ENCODE measurements at places on chromosomes 13 and 19.

DNA sequence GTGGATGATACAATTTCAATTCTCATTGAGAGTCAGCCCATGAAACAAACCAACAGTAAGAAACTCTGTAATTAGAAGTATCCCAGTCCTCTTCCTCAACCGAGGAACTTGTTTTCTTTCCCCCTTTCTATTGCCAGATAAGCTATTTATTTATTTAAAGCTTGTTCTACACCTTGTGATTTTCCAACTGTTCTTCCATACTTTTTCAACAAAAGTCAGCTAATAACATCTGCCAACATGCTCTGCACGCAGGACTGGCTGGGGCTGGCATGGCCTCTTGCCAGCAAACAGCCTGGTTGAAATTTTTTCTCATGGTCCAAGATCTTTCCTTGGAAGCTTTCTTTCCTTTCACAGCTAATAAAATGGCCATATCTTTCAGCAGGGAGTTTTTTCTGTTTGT is 2.9 kb upstream of the IRS2 start:
- DNase-seq, result no peak

- no peak for DNase-seq
These were observed 24.5 kb upstream of the SLC7A1 start for GRCh38 chr13:29619995-29620394.

GRCh38 chr19:3131168-3131567 is 4.7 kb upstream of the GNA15 start:
- DNase-seq, result no peak

- no peak for DNase-seq
These were observed 6.0 kb downstream of the SIGLEC11 start for GRCh38 chr19:49954933-49955332.

GRCh38 chr19:10603084-10603872 is 16.2 kb upstream of the AP1M2 start:
- peak; percentile 92 for DNase-seq

- DNase-seq, result no peak
These were observed 1587.0 kb upstream of the PRR20A start for GRCh38 chr13:55553701-55554100.

GRCh38 chr13:100063333-100063732 is 25.6 kb upstream of the PCCA start:
- DNase-seq, result no peak

GRCh38 chr19:49165865-49166301 is 8.3 kb downstream of the TRPM4 start:
- no peak for DNase-seq

- DNase-seq, result no peak
These were observed 24.3 kb downstream of the COL4A2 start for GRCh38 chr13:110331362-110331761.

GRCh38 chr13:54033323-54033861 is 1004.8 kb downstream of the OLFM4 start:
- DNase-seq, result no peak

- DNase-seq, result no peak
These were observed 9.9 kb downstream of the SLC6A16 start for GRCh38 chr19:49315111-49315510.

GRCh38 chr13:48712141-48712540 is 58.4 kb downstream of the CYSLTR2 start:
- DNase-seq, result no peak

DNA sequence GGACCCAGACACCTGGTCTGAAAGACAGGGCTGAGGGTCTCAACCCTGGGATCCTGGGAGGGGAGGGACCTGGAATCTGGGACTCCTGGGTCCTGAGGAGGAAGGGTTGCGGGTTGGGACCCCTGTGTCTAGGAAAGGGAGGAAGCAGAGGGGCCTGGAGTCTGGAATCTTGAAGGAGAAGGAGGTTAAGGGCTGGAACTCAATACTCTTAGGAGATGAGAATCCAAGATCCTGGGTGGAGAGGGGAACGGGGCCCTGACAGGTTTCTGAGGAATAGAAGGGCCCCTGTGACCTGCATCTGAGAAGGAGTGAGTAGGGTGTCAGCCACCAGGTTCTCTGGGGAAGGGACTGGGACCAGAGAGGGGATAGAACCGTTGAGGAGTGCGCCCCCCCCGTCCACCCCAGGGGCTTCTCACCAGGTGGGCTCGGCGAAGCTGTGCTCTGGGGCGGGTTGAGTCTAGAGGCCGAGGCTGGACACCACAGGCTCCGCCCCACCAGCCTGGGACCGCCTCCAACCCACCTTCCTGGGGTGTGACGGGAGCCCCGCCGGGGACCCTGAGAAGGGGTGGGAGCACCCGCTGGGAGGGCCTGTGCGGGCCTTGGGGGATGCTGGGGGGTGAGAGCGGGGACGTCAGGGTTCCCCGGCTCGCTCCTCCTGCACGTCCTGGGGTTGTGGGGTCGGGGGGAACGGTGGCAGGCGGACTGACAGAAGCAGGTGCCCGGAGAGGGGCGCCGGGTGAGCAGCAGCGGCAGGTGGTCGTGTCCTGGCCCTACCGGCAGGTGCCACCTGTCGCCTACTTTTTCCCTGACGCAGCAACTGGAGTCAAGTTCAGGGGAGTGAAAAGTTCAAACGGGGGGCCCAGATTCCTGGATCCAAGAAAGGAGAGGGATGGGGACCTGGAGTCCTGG is at the start of gene MAMSTR:
MAMSTR (minus strand) TSS at position 463 of the 909 bp plus-strand sequence. CDS start 694 bp downstream, outside the sequence.
- no peak for DNase-seq

- peak; percentile 42 for DNase-seq
These were observed 10.6 kb downstream of the REXO1 start for GRCh38 chr19:1837625-1838105.

DNA sequence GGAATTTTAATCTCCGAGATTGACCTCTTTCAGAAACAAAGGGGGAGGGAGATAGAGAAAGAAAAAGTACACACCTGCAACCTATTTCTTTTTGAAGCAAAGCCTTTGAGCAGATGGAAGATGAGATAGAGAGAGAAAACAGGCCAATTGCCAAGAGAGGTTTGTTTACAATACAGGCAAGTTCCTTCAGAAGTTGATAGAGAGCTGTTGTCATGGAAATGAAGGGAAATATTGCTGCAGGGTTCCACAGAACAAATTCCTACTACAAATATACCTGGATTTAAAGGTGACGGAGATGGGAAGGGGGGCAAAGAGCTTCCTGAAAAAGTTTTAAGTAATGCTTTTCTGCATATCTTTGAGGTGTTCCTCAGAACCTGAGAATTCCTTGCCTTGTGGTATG is 388.4 kb downstream of the NDFIP2 start:
- no peak for DNase-seq

GRCh38 chr19:37914908-37915307 is 7.9 kb downstream of the SIPA1L3 start:
- DNase-seq, result no peak

- DNase-seq, result peak; percentile 64
These were observed 11.4 kb downstream of the ARID3A start for GRCh38 chr19:937259-937694.

- no peak for DNase-seq
These were observed 584 bp upstream of the RPS16 start for GRCh38 chr19:39436350-39436716.

GRCh38 chr13:98026457-98026857 is 73.0 kb downstream of the IPO5 start:
- DNase-seq, result no peak

GRCh38 chr19:56080669-56081401 is 40.3 kb downstream of the ZNF787 start:
- DNase-seq, result peak; percentile 74

GRCh38 chr13:22945321-22946226 is 235.2 kb upstream of the SGCG start:
- DNase-seq, result no peak

DNA sequence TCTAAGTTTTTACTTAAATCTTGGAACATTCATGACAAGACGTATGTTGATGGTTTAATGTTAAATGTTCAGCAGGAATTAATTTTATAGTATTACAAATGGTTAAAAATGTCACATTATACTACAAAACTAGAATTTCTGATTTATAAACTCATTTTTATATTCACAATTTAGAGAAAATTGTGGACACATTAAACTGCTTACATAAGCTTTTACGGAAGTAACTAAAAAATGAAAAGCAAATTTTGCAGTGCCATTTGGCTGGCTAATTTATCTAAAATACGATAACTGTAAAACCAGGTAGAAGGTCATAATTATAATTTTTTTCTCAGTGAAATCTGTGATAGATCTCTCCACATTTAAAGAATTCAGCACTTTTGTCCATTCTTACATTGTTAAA is 190.2 kb upstream of the GPC6 start:
- no peak for DNase-seq

DNA sequence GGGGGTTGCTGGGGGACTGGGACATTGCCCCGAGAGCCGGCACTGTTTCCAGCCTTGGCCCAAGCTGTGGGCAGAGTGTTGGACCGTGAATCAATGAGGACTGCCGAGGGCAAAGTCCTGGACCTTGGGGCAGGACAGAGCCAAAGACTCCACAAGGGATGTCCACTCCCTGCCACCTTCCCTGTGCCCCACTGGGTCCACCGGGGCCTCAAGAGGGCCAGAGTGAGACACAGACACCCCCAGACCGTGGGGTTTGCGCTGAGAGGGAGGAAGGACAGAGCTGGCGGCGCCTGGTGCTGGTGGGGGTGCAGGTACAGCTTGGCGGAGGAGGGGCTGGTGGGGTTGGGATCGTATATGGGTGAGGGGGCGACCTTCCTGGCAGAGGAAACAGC is 11.8 kb downstream of the MAST3 start:
- no peak for DNase-seq

DNA sequence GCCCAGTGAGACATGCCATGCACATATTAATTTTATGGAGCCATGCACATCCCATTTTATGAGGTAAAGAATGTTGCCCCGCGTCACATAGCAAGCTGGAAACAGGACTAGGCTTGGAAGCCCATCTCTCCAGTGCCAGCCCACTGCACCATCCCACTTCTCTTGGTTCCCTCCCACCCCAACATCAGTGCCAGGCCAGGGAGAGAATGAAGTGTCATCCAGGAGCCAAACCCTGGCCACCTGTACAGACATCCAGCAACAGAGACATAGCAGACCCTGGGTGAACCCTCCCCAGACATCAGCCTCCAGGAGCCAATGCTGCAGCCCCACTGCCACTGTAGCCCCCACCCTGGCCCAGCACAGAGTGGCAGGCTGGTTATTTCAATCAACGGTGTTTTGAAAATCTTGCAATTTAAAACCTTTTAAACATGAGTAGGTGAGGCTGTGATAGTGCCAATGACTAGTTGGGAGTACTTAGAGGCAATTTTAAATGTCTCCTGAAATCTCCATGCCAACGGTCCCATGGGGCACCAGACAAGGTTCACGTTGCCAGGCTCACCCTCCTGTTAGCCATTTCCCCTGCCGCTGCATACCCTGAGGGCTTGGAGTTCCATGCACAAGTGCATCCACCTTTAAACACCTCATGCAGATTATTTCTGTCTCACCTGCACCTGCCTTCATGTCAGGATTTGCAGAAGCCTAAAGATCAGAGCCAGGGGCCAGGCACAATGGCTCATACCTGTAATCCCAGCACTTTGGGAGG is 34.7 kb downstream of the VSTM2B start:
- DNase-seq, result no peak

GRCh38 chr13:45320876-45321629 is 19.9 kb downstream of the TPT1 start:
- DNase-seq, result no peak

DNA sequence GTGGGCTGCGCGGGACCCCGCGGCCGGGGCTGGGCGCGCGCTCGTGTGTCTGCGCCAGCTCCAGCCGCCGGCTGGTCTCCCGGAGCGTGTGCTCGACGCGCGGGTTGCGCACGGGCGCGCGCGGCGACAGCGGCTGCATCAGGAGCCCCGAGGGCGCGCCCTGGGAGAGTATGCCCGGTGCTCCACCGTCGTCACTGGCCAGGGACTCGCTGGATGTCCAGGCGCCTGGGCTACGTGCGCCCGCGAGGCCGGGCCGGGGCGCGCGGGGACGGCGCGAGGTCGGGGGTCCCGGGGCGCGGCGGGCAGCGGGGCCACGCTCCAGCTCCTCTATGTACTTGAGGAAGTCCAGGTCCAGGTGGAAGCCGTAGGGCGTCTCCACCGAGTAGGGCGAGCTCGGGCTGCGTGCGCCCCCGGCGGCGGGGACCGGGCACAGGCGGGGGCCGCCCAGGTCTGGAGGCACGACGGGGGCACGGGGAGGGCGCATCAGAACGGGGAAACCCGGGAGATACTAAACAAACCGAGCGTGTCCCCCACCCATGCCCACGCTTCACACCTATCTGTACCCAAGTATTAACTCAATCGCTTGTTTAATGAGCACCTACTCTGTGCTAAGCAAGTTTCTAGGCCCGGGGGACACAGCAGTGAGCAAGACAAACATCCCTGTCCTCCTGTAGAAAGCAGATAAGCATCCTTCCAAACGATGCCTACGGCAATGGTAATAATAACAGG is 7.6 kb downstream of the KANK3 start:
- DNase-seq, result no peak

GRCh38 chr13:114032126-114032799 is 58.4 kb upstream of the C13orf46 start:
- no peak for DNase-seq

DNA sequence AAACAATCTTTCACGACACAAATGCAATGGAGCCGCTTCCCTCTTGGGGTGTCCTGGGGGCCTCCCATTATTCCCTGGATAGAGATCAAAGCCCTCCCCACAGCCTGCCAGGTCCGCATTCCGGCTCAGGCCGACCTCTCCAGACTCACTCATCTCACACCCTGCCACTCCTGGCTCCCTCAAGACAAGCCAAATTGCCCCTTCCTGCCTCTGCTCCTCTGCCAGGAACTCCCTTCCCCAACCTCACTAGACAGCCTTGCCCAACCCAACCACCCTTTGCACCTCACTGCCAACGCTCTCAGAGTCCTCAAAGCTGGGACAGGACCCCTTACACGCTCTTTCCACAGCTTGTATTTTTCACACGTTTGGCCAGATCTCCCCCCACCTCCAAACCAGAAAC is 1.5 kb downstream of the ABHD17A start:
- no peak for DNase-seq

DNA sequence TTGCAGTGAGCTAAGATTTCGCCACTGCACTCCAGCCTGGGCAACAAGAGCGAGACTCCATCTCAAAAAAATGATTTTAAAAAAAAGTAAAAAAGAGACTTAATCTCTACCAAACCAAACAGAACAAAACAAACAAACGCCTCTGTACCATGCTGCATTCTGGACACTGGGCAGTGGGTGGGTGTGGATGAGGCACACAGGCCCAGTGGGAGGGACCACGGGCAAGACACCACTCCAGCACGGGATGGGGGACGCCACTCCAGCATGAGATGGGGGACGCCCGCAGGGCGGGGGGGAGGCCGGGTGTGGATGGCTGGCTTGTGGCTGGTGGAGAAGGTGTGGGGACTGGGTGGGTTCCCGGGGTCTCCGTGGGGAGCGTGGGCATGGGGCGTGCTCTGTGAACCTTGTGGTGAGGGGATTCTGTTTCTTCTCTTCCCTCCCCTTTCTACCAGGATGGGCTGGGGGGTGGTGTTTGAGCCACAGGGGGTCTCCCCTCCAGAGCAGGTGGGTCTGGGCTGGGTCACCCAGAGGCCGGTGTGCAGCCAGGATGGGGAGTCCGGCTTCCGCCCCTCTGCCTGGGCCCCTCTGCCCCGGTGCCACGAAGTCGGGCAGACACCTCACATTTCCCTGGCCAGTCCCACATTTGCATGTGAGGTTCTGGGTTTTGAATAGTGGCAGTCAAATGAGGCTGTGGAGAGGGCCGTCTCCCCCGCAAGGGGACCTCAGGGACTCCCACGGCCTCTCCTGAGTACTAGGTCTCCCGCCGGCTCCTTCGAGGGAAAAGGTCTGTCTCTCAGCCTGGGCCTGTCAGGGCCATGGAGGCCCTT is 23.9 kb upstream of the MATK start:
- peak; percentile 45 for DNase-seq

GRCh38 chr13:21849323-21849722 is 178.4 kb downstream of the FGF9 start:
- peak; percentile 20 for DNase-seq

- no peak for DNase-seq
These were observed 6.4 kb downstream of the ZNF808 start for GRCh38 chr19:52533901-52534300.
